ENCODE measurements at places on chromosomes 2 and 18.

DNA sequence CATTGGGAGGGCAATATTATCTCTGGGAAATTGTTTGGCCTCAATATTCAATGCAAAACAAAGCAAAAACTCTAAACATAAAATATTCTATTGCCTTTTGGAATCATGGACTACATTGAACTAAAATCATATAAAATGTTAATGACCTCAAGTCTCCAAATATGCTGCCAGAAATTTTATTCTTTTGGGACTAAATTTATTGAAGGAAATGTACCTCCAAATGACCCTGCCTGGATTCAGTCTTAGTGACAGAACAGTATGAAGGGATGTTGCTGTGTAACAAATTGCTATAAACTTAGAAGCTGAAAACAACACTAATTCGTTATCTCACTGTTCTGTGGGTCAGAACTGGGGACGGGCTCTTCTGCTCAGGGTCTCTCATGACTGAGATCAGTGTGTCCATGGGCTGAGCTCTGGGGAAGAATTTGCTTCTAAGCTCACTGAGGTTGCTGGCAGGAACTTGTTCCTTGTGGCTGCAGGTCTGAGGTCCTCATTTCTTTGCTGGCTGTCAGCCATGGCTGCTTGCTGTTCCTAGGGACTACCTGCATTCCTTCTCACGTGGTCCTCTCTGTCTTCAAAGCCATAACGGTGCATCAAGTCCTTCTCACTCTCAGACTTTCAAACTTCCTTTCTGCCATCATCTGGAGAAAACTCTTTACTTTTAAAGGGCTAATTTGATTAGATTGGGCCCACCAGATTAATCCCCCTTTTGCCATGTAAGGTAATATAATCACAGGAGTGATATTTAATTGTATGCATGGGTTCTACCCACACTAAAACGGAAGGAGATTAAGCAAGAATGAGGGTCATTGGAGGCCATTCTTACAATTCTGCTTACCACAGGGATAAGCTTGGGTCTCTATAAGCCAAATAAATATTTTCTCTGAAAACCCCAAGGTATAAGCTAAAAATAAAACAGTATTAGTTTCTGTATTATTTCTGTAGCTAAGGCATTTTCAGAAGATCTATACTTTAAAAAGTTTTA, 149.0 kb downstream of the ADCYAP1 start:
- DNase-seq = no peak

GRCh38 chr2:178863130-178863855, 56.1 kb upstream of the TTN start:
- DNase-seq = no peak

DNA sequence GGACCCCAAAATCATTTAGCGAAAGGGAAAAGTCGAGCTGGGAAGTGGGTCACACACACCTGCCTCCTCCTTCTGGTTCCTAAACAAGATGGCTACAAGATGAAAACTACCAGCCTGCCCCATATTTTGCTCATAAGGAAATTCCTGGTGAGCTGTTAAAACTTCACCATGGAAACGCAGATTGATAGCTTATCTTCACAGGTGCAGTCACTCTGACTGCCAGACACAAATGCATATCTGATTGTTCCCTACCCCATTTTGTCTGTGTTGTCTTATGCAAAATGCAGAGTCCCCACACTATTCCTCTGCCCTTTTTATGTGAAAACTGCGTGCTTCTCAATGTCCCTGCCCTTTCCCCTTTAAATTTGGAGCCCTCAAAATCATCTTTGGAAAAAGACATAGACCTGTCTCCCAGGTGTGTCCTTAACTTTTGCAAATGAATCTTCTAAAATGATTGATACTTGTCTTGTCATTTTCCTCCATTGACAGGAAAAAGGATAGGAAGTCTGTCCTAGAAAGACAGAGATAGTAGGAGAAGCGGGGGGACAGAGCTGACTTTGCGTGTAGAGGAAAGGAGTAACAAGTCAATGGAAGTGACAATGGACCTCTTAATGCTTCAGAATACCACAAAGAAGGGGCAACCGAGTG, 38.9 kb upstream of the THOC1 start:
- DNase-seq = no peak

DNA sequence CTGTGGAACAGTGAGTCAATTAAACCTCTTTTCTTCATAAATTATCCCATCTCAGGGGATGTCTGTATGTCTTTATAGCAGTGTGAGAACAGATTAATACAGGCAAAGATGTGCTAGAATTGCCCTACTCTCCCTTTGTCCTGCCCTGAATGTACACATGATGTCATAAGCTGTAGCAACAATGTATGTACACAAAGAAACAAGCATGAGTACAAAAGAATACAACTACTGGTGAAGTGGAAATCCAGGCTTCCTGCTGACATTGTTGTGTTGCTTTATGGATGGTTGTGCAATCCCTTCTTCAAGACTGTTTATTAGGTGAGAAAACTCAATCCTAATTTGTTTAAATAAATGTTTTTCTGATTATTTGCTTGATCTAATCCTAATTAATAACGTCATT, 446.6 kb downstream of the DSC3 start:
- no peak for DNase-seq

DNA sequence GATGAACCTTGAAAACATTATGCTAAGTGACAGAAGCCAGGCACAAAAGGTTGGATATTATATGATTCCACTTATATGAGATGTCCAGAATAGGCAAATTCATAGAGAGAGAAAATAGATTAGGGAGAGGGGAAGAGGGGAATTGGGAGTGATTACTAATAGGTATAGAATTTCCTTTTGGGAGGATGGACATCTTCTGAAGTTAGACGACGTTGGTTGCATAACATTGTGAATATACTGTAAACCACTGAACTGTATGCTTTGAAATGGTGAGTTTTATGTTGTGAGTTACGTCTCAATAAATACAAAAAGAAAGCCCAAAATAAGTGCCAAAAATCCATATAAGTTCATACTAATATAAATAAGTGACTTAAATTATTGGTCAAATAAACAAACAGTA, 18.6 kb upstream of the CYP26B1 start:
- no peak for DNase-seq

DNA sequence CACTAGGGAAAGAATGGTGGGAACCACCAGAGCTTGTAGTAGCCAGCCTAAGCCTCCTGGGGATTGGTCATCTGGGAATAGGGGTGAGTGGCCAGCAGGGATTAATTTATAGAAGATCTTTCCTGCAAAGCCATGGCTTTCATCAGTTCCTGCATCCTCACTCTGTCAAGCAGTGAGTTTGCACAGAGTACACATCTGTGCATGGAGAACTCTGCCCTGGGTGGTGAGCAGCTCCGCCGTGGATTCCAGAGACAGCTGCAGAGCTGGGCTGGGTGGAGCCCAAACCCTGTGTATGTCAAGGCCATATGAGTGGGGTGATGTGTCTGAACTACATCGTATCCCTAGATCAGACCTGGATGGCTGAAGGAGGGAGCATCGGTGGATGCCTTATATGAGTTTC, 182.2 kb downstream of the GLI2 start:
- DNase-seq = no peak

- DNase-seq = no peak
These were observed 10.1 kb upstream of the ROCK2 start for GRCh38 chr2:11354363-11355154.

GRCh38 chr18:55382277-55382805, 205.7 kb downstream of the TCF4 start:
- no peak for DNase-seq

DNA sequence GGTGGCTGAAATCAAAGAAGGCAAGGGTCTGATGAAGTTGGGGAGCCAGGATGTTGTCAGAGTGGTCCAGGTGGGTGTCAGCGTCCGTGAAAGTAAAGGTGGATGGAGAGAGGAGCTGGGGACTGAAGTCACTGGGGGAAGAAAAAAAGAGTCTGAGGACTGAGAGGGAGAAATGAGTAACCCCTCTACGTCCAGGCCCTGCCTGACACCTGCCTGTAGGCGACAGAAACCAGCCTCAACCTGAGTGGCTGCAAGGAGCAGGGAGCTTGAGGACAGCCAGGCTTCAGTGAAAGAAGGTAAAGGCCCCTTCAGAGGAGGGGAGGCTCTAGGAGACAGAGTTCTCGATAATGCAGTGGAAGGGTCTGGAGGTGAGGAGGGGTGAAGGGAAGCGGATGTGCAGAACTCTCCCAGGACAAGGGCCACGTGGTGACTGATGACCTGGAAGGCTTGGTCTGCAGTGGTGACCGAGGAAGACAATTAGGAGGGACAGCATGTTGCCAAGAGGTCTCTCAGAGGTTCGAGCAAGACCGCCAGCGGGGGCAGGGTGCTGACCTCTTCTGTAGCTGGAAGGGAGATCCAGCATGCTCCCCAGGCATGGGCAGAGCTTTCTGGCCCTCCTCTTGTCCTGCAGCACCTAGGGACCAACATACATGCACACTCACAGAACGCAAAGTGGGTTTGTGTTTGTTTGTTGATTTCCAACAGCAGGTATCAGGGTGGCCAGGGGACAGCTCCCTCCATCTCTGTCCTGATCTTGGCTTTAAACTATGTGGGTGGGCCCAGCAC, 86.6 kb upstream of the TMEM247 start:
- DNase-seq = no peak

- DNase-seq = no peak
These were observed 451.9 kb downstream of the ARHGAP15 start for GRCh38 chr2:143581134-143581533.

GRCh38 chr2:147083664-147084063, 761.2 kb upstream of the ACVR2A start:
- DNase-seq = no peak

DNA sequence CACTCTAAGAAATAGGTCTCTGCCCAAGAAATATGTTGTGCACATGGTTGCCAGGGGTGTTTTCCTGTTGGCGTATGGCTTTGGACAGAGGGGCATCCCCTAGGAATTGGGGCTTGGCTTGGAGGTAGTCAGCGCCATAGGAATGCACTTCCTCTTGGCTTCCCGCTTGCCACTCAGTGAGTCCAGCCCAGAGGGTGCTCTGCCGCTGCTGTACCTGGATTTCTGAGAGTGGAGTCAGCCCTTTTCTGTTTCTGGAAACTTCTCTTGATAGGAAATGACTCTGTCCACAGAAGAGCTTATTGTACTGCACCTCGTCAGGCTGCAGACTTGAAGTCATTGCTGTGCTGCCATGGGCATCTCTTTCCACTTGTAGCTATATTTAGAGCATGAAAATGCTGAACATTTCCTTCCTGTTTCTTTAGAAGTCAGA, 116.7 kb upstream of the MGAT5 start:
- no peak for DNase-seq

GRCh38 chr2:129641371-129641770, 338.1 kb upstream of the RAB6C start:
- no peak for DNase-seq

- no peak for DNase-seq
These were observed 377.8 kb upstream of the SMIM21 start for GRCh38 chr18:75805265-75805664.
